ENCODE measurements at places on chromosomes 5 and 9.

DNA sequence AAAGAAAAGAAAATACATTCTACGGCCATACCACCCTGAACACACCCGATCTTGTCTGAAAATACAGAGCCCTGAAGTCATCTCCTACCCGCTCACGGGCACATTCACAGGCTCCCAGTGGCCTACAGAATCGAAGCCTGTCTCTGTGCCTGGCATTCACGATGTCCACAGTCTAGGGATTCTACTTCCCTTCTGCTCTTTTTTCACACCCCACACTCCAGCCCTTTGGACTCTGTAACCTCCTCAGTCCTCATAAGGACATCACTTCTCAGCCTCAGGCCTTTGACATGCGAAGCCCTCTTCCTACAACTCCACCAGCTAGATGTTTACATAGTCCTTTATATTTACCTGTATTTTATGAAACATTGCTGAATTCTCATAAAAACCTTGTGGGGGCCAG, 77.8 kb downstream of the CSNK1A1 start:
- no peak for DNase-seq

DNA sequence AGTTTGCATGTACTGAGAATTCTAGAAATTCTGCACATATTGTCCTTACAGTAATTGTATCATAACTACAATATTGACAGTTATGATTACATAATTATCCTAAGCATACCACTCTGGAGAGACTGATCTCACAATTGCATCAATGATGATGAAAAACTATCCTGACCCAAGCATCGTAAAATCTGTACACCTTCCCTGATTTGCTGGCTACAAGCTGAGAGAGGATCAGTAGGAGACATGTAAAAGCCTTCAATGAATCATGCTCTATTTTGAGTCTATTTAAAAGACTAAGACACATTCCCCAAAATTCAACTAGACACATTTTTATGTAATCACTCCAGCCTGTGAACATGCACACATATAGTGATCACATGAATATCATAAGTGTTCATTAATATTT, 1833.8 kb downstream of the EFNA5 start:
- DNase-seq: no peak

GRCh38 chr9:96080364-96080763, 204.9 kb downstream of the ERCC6L2 start:
- no peak for DNase-seq

GRCh38 chr9:131791542-131792254, 51.8 kb upstream of the RAPGEF1 start:
- DNase-seq: no peak

- no peak for DNase-seq
These were observed 246.3 kb downstream of the COX7C start for GRCh38 chr5:86864051-86864450.

DNA sequence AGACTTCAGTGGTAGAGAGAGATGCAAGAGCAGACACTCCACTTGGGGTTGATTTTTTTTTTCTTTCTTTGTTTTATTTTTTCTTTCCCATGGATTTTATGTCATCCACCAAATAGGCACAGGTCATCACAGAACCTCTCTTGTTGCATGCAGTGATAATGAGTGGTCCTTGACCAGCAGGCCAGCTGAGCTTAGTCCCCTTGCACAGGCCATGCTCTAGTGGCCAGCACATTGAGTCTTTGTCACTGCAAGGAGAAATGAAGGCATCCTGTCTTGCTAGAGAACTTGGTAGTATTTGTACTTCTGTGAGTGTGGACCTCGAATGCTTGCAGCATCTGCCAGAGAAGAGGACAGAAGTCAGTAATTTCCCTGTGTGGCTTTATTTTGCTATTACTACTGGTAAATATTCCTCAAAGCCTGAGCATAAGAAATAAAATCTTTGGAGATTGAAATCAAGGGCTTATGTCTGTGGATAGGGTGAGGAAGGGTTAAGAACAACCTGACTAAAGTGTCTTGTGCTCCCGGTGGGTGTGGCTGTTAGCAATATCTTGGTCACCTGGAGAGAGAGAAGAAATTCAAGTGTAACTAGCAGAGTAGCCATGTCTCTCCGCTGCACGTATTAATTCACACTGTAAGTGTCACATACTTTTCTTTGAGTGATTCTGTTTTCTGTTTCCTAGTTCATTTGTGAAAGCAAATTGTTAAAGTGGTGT, 45.3 kb upstream of the NCS1 start:
- DNase-seq: no peak

- DNase-seq: no peak
These were observed 40.6 kb upstream of the COL5A1 start for GRCh38 chr9:134600836-134601638.

- no peak for DNase-seq
These were observed 26.3 kb downstream of the SIL1 start for GRCh38 chr5:139171779-139172404.

- DNase-seq: peak; percentile 58
These were observed 9.1 kb downstream of the TYRP1 start for GRCh38 chr9:12702160-12702758.

DNA sequence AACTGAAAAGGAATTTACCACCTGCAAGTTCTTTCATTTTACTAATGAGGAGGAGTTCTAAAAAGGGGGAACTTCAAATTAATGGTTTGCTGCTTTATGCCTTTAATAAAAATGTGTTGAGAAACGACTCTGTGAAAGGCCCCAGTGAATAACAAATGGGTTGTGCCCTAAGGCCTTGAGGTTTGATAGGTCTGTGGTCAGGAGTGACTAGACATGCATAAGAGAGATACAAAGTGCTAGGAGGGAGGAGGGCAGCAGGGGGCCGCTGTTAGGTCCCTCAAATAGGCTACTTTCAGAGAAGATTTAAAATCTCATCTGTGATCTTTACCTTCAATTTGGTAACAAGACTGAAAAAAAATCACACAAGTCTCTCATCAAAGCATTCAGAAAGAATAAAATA, 58.3 kb downstream of the FAM81B start:
- DNase-seq: peak; percentile 45

GRCh38 chr5:20692913-20693312, 704.9 kb upstream of the CDH18 start:
- no peak for DNase-seq

GRCh38 chr9:114552706-114553105, 34.9 kb upstream of the ATP6V1G1 start:
- no peak for DNase-seq

- DNase-seq: no peak
These were observed 78.8 kb downstream of the SPTLC1 start for GRCh38 chr9:92036411-92036746.

- peak; percentile 56 for DNase-seq
These were observed 1.3 kb upstream of the RNU6ATAC start for GRCh38 chr9:134165357-134166315.

GRCh38 chr5:26339576-26339975, 698.8 kb downstream of the CDH9 start:
- no peak for DNase-seq

DNA sequence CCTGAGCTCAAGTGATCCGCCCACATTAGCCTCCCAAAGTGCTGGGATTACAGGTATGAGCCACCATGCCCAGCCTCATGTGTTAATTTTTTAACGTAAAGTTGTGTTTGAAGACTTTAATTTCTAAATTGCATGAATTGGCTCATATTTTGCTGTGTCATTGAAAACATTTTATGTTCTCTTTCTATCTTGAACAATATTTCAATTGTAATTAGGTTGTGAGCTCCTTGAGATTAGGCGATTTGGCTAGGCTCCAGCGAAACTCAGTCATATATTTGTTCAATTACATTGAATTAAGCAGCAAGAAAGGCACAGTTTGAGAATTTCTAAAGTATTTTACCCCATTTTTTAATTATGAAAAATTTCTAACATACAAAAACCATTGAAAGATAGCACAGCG, 34.0 kb downstream of the GAPVD1 start:
- DNase-seq: no peak

DNA sequence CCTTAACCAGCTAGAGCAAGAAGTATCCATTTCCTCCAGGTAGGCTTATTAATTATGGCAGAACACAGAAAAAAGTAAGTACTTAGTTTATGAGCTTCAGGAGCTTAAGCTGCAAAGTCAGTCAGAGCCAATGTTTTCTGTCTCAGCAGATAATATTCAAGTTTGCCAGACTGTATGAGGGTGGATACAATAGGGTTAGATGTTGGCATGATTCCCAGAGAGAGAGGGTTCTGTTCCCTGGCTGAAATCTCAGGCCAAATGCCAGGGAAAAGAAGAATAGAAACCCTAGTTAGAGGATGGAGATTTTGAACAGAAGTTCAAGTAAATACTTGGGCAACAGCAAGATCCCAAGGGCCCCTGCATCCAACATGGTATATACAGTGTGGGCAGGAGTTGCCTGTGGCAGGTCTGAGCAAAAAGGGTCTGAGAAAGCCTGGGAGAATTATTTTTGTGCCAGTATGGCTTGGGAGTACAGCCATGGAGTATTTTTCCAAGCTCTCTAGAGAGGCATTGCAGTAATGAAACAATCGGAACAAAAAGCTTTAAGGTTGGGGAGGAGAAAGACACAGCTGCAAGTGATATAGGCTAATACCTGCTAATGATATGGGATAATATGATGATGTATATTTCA, 31.0 kb upstream of the ISOC1 start:
- no peak for DNase-seq

GRCh38 chr5:68114378-68115040, 101.0 kb upstream of the PIK3R1 start:
- DNase-seq: no peak

GRCh38 chr9:102669220-102669619, 325.9 kb upstream of the CYLC2 start:
- DNase-seq: no peak

DNA sequence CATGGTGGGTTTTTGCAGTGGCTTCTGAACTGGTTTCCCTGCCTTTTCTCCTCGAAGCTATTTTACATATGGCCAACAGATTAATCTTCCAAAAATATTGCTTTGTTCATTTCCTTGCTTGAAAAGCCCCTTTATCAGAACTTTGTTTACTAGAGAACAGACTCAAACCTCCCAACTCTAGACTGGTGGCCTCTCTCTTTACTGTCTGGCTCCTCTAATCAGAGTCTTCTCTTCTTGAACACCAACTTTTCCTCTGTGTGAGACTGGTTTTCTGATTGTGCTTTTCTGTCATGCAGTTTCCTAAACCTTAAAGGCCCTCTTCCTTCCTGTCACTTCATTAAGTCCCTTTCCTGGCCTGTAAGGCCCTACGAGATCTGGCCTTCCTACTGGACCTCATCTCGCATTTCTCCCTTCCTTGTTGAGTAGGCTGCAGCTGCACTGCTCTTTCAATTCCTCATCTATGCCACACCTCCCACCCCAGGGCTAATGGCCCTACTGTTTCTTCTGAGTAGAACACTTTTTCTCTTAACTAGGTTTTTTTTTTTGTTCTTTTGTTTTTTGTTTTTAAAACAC, 5.7 kb downstream of the C9orf43 start:
- DNase-seq: no peak

DNA sequence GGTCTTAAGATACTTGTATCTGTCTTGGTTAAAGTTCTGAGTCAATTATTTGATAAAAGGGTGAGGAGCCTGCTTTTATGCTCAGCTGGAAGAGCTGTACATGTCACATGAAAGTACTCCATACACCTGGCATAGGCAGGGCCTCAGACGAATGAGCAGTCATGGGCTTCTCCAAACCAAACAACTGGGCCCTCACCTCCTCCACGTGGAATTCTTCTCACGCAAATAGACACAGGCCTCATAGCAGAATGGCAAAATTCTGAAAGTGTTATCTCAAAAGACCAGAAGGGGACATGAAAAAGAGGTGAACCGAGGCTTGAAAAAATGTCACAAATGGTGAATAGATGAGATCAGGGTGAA, 48.6 kb downstream of the FAM240B start:
- no peak for DNase-seq

GRCh38 chr9:70192707-70193106, 66.1 kb upstream of the SMC5 start:
- peak; percentile 4 for DNase-seq

GRCh38 chr5:118791926-118792734, 196.2 kb downstream of the DTWD2 start:
- DNase-seq: peak; percentile 57

DNA sequence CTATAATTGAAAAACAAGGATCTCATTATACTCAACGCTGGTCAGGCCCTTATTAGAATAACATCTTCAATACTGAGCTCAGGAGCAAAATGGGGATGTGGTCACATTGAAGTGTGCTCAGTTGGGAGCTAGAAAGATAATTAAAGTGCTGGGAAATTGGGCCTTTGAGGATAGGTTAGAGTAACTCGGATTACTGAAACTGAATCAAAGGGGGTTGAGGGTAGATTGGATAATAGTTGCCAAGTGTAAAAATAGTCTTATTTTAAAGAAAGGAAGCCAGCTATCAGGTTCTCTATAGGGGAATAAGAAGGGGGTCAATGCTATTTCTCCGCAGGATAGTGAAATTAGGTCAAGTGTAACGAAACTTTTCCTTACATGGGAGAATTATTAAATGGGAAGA, 391.0 kb upstream of the PTPRD start:
- DNase-seq: no peak

DNA sequence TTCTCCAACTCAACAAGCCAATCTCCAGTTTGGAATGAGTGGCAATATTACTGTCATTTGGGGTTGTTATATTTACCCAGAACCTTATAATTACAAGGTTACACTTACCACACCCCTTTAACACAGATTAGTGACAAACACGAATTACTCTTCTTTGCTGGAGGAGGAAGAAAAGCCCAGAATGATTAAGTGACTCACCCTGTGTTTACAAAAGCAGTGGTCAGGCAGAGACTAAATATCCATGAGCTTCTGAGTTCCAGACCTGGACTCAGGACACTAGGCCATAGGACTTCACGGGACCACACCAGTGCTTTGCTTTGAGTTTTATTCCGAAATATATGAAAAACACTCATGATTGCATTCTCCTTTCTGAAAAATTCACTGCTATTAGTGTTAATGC, 370.8 kb downstream of the TLE1 start:
- DNase-seq: no peak

DNA sequence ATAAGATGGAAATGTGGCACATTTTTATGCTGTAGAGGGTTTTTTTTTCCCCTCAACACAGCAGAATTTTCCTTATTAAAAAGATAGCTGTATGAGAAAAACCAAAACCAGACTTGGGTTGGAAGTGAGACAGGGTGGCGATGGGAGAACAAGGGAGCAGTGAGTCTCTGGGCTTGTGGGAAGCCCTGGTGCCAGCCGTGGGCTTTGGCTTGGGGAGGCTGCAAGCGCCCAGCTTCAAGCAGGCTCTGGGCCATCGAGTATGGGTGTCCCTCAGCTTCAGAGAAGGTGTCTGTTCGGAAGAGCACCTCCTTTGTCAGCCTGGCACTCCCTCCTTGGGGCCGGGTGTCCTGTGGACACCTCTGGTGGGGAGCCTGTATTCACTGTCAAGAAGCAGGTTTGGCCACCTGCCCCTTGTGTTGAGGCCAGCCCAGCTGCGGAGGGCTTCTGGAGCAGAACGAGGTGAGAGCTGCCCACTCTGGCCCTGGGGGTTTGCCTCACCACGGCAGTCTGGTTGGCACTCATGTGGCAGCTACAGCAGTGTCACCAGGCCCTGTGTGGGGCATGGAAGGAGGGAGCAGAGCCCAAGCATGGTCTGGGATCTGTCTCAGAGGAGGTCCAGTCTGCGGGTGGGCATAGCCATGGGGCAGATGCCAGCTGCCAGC, 37.6 kb upstream of the ANGPTL2 start:
- DNase-seq: no peak

DNA sequence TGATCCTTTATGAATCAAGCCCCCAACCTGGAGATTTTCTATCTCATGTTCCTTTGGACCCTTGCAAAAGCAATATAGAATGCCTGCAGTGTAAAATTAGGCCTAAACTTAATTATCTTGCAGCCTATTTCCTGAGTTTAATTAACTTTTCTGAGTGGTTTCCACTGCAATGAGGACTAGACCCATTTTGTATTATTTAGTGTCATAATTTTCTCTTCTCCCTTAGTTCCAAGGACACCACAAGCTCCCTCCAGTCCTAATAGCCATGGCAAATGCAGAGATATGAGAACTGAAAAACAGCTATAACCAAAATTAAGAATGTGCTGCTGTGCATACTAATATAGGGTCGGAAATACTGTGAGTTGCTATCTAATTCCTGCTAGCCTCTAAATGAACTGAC, 90.9 kb upstream of the GRAMD2B start:
- DNase-seq: no peak
